ENCODE measurements at places on chromosomes 7 and 10.

DNA sequence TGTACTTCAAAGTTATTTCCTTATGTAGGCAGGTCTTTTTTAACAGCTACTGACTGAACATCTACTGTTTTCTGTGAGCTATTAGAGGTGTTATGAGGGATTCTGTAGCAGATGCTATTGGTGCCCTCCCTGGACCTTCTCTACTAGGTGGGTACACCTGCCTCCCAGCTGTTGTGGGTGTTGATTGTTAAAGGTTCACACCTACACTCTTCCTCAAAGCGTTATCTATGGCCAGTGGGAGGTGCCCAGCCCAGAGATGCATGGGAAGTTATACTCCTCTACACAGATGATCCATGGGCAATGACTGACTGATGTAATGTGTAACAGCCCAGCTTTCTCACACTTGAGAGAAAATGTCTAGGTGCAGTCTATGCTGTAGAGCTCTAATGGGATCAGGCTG is 127.7 kb downstream of the PRKG1 start:
- DNase-seq = no peak

- peak; percentile 46 for DNase-seq
Measured at GRCh38 chr7:8044761-8045430, 76.3 kb downstream of the GLCCI1 start.

GRCh38 chr10:131577178-131577555 is 265.6 kb upstream of the TCERG1L start:
- DNase-seq = no peak

GRCh38 chr10:123139521-123140163 is 3.9 kb downstream of the HMX3 start:
- no peak for DNase-seq

DNA sequence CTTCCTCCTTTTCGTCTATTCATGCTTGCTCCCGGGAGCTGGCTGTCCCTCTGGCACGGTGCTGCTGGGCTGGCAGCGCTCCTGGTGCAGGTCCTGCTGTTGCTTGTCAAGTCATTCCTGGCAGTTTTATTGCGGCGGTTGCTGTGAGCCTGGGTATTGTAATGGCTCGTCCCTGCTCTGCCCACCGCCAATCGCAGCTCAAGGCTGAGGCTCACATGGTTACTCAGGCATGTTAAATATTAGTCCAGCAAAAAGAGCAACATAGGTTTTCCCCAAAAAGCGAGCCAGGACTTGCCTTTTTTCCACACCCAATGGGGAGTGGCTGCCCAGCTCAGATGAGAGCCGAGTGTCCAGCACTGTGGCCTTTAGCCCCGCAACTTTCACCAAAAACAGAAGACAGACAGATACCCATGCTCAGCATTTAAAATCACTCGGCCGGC is 492.9 kb upstream of the FOXK1 start:
- DNase-seq = no peak

DNA sequence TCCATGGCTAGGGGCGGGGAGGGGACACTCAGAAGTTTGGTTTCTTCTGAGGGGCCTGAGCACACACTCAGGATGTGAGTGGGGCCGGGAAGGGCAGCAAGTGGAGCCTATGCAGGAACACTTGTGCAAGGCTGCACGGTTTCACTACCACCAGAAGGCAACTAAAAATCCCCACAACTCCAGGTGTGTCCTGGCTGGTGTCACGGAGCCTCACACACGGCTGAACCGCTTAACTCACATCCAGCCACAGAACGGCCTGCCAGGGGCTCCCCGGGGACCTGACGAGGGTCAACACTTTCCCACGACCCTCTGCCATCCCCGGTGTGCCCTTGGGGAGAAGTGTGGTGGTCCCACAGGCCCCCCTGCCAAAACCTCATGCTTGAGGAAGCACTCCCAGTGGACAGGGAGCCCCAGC is 173.9 kb downstream of the ELFN1 start:
- DNase-seq = no peak

DNA sequence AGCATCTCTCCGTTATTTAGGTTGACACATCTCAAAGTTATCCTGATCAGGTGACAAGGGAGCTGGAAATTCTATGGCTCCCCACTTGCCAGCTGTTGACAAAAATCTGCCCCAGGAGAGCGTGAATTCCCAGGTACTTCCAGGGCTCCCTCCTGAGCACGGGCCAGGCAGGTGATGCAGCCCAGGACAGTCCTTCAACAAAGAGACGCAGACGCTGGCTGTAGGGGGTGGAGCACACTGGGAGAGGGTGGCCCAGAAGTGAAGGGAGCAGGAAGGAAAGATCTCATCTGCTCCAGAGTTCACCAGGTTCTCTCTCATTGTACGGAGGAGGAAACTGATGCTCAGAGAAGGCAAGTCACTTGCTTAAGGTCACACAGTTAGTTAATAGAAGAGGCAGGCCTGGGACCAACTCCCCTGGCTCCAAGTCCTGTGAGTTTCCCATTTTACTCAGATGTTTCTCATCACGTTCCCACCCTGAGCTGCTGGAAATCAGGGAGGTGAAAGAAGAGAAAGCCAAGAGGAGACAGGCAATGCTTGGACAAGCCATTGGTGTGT is 41.0 kb upstream of the CHST3 start:
- DNase-seq = no peak

DNA sequence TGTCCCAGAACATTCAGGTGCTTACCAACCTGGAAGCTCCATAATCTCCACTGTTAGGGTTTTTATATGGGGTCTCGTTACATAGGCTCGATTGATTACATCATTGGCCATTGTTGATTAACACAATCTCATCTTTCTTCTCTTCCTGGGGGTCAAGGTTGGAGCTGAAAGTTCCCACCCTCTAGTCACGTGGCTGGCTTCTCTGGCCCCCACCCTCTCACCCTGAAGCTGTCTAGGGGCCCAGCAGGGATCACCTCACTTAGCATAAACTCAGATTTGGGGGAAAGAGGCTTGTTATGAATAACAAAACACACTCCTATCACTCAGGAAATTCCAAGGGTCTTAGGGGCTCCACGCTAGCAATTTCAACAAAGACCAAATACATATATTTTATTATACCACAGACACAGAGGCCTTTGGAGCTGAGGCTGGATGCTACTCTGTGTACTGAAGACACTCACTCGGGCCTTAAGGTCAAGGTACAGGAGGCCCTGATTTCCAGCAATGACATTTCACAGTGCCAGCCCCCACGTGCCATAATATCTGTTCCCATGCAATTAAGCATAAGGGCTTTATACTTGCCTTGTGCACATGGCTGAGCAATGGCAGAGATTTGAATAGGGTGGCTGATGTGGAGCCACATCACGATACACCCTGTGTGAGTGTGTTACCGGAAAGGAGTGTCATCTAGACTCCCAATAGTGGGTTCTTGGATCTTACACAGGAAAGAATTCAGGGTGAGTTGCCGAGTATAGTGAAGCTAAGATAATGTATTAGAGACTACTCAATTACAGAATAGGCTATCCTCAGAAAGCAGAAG is 108.2 kb downstream of the COL26A1 start:
- DNase-seq = no peak

DNA sequence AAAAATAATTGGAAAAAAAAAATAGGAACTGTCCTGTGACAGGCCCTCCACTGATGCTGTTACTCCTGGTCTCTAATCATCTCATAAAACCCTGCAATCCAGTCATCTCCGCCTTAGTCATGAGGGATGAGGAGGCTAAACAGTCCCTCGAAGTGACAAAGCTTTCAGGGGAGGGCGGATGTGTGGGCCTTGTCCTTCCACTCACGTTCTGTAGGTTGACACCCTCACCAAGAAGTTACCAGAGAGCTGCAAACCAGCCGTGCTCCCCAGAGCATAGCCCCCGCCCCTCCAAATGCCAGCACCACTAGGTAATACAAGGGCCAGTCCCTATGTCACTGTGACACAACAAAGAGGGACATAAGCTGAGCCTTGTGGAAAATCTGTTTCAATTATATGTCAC is 11.9 kb downstream of the COBL start:
- no peak for DNase-seq

GRCh38 chr10:72511459-72511858 is 114.4 kb downstream of the MICU1 start:
- no peak for DNase-seq

Measured in CD4-positive, alpha-beta T cell treated with Interferon alpha-2 for 1 hour (primary cell).